ENCODE measurements at places on chromosomes 1 and 21.

DNA sequence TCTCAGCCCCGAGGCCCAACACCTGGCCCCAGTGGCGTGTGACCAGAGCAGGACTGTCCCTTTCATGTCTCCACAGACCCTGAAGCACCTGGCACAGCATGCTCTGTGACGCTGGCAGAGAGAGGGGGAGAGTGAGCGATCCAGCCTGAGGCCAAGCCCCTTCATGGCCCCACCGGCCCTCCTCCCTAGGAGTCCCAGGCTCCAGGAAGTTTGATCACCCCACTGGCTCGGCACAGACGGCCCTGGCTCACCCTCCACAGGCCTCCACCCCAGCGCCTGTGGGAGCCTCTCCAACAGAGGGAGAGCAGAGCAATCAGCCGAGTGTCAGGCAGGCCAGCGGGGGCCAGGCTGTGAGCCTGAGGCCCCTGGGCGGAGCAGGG lies 11.0 kb downstream of the SH3BGRL3 start:
- no peak for DNase-seq

- no peak for DNase-seq
Measured at GRCh38 chr1:230610589-230610988, 31.7 kb upstream of the COG2 start.

- no peak for DNase-seq
Measured at GRCh38 chr1:207051191-207051943, at the start of gene YOD1. YOD1 (minus strand) TSS chr1:207051208; CDS start chr1:207051030, 178 bp downstream.

GRCh38 chr1:86345042-86345441 lies 51.1 kb downstream of the ODF2L start:
- no peak for DNase-seq

DNA sequence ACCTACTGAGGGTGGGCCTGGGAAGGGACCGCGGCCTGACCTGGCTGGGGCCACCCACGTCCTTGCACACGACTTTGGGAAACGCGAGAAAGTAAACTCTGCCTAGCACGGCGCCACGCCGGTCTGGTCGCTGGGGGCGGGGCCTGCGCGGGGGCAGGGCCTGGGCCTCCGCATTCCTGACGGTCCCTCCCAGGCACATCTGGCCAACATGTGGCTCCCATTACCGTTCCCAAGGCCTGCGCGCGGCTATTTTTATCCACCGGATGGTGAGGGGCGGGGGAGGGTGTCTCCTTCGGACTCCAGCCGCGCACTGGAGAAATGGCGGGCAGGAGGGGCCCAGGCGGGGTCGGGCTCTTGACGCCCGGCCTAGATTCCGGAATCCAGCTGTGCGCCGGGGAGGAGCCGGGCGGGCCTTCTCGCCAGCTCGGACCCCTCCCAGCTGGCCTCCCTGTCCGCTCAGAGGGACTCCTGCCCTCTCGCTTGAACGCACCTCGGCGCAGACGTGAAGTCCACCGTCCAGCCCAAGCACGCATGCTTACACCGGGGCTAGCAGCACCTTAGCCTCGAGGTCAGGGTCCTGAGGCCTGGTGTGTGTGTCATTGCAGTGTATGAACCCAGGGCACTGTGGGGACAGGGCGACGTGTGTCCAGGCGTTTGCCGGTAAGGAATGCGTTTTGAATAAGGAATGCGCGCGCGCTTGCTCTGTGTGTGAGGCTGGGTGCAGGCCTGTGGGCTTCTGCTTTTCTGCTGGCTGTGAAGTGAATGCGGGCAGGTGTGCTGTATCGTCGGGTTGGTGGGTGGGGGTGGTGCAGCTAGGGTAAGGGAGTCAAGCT lies 2.1 kb downstream of the EVA1B start:
- DNase-seq: peak; percentile 61

DNA sequence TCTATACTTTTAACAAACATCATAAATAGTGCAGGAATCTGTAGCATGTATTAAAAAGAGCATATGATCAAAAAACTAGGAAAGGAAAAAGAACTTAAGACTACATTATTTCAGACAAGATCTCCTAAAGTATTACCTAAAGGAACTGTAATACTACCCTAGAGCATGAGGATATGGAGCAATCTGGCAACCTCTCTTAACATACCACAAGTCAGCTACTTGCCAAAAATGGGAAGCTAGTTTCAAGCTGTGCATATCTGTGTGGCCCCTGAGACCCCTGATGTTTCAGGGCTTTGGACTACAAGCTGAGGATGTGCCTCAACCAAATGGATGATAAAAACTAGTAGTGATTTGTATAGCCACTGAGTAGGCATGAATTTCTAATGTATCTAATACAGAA lies 525.6 kb downstream of the PTBP2 start:
- DNase-seq: no peak

All from activated CD4-positive, alpha-beta T cell treated with anti-CD3 and anti-CD28 coated beads, Interleukin-2, amount 50 U/mL, for 48 hours (primary cell).